ENCODE measurements at places on chromosomes 16 and 17.

DNA sequence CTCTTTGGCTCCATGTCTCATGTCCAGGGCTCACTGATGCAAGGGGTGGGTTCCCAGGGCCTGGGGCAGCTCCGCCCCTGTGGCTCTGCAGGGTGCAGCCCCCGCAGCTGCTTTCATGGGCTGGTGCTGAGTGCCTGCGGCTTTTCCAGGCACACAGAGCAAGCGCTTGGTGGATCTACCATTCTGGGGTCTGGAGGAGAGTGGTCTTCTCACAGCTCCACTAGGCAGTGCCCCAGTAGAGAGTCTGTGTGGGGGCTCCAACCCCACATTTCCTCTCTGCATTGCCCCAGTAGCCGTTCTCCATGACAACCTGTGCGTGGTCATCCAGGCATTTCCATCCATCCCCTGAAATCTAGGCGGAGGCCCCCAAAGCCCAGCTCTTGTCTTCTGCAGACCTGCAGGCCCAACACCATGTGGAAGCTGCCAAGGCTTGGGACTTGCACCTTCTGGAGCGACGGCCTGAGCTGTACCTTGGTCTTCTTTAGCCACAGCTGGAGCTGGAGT is 5.2 kb downstream of the IL32 start:
- no peak for DNase-seq

DNA sequence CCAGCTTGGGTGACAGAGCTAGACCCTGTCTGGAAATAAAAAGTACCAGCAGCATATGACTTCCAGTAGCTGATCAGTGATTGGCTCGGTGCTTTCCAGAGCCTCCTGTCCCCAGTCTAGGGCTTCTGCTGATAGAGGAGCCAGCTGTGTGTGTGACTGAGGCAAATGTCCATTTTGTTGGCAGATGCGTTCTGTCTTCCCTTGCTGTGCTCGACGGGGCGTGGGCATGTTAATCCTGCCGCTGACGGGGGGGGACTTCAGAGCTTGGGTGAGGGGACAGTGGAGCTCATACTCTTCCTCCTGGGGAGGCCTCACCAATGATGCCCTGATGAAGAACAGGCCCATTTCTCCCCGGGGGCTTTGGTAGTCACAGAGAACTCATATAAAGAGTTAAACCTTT is 14.6 kb downstream of the KCTD2 start:
- DNase-seq = no peak

DNA sequence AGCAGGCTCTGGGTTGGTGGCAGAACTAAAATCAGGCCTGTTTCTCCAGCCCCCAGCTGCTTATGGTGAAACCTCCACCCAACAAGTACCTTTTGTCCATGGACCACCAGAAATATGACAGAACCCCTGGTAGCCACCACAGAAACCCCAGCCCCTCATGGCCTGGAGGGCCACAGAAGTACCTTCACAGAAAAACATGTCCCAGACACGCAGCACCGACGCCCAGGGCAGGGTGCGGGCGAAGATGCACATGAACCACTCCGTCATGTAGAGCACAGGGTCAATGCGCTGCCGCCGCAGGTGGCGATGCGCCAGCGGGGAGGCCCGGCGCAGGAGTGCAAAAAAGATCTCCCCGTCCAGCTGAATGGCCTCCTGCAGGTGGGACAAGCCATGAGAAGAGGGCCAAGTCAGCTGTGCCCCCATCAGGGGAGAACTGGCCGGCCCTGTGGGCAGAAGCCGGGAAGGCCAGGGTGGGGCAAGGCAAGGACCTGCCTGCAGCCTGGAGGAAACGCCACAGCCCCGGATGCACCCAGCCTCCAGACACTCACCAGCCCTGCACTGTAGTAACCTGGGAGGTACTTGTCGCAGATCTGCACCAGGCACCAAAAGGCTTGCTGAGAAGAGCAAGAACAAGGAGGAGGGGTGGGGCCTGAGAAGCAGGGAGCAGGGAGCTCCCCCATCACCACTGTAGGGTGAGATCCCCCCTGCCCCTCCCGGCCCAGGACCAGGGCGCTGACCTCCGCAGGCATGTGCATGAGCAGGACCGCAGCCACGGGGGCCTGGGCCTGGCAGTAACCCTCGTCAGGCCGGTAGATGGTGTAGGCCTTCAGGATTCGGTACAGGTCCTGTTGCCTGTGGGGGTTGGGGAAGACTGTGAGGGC is 4.1 kb upstream of the CD2BP2 start:
- no peak for DNase-seq

- DNase-seq = no peak
These were observed 15.0 kb upstream of the MT4 start for GRCh38 chr16:56549744-56550385.

DNA sequence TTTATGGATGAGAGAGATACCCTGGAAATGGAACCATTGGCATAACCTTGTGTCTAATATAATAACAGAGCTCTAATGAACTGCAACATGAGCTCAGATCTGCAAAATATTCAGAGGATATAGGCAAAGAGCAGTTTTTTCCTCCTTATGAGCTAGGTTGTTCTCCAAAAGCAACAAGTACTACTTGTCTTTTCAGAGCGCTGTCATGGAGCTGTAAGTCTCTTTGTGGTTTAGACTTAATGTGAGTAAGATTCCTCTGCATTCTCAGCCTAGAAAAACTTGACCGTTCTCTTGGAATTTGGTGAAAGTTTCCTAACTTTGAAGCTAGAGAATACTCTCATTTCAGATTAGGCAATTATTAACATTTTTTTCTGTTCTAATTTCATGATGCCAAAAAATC is 85.2 kb downstream of the FTO start:
- DNase-seq = peak; percentile 73

DNA sequence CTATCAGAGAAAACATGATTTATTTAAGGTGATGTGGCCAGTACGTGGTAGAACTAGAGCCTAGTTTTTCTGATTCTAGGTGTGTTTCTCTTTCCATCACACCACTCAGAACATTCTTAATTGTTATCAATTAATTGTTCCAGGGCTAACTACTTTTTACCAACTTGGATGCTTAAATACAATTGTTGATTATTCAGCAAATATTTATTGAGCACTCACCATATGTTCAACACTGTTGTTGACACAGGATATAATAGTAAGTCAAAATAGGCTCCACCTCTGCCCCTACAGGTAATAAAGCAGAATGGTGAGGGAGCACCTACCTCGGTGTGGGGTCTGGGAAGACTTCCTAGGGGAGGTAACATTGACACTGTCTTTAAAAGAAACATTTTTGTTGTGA is 16.1 kb downstream of the GNAO1 start:
- DNase-seq = no peak

DNA sequence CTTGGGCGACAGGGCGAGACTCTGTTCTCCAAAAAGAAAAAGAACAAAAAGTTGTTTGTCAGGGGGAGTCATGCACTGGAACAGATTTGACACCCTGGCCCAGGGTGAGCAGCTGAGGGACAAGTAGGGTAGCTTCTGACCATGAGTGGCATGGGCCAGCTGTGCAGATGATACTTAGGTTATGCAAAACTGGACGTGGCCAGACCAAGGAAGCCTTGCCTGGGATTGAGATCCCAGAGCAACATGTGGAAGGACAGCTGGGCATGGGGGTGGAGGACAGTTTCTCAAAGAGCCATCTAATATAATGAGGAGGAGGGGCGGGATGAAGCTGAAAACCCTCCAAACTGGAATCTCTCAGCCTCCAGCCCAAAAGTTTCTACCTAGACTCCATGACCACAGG is 19.6 kb upstream of the SLC35B1 start:
- no peak for DNase-seq

GRCh38 chr17:77456271-77456950 is 315.6 kb downstream of the SEC14L1 start:
- no peak for DNase-seq

GRCh38 chr17:73119631-73120030 is 27.1 kb upstream of the SLC39A11 start:
- DNase-seq = no peak

DNA sequence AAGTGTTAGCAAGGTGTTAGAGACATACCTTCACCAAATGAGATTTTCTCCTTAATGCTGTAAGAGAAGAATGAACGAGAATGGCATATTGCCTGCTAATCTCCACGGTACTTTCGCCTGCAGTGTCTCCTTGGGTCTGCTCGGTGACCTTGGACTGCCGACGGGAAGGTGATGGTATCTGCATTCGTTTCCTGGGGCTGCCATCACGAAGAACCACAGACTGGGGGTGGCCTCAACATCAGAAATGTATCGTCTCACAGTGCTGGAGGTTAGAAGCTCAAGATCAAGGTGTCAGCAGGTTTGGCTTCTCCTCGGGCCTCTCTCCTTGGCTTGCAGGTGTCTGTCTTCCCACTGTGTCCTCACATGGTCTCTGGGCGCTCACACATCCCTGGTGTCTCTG is 86.3 kb upstream of the TNRC6C start:
- no peak for DNase-seq

DNA sequence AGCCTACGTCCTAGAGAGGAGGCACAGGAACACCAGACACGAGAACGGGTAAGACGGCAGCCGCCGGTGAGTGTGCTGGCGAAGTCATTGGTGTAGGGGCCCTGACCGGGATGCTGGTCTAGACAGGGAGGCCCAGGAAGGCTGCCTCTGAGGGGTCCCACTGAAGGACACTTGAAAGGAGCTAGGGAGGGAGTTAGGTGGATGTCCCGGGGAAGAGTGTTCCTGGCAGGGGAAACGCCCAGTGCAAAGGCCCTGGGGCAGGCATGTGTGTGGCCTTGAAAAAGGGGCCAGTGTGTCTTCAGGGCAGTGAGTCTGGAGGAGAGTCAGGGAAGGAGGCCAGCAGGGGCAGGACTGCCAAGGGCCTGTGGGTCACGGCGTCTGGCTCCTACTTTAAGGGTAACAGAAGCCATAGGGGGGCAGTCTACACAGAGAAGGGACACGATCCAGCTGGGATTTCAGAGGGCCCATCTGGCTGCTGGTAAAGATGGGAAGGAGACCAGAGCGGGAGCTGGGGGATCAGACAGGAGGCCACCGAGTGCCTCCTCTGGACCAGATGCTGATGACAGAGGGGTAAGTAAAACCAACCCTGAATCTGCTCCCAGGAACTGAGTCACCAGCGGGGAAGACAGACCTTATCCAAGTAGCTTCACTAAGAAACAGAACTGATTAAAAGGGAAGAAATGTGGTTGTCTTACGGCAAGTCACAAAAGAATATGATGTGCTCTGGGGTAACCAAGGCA is 115.9 kb downstream of the LITAF start:
- no peak for DNase-seq

- no peak for DNase-seq
These were observed 27.8 kb downstream of the MARCHF10 start for GRCh38 chr17:62780269-62780668.

DNA sequence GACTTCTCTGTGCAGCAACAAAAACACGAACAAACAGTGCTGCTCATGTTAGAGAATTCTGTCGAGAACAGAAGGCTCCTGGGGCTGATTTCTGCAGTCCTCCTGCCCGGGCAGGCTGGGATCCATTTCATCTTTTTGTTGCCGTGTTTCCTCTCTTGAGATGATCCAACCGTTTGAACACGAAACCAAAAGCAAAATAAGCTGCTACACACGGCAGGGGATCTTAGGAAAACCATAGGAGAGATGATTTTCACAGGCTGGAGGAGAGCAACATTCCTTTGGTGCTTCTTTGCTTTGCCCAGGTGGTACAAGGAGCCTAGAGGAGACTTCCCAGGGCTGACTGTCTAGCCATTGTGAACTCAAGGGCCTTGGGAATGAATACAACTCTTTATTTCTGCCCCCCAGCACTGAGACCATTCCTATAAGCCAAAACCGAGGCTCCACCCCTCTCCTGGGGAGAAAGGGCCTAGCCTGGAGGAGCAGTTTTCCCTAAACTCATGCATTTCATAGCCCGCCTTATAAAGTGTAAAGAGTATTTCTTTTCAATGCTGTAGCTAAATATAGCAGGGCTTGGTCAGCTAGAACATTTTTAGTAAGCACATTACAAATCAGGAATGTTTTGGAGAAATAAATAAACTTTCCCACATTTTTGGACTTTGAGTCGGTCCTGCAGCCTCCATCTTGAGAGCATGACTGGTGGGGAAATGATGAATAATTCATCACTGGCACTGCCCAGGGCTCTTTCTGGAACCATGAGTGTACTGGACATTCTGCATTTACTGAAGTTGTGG is 7.7 kb downstream of the FOXL1 start:
- peak; percentile 89 for DNase-seq

DNA sequence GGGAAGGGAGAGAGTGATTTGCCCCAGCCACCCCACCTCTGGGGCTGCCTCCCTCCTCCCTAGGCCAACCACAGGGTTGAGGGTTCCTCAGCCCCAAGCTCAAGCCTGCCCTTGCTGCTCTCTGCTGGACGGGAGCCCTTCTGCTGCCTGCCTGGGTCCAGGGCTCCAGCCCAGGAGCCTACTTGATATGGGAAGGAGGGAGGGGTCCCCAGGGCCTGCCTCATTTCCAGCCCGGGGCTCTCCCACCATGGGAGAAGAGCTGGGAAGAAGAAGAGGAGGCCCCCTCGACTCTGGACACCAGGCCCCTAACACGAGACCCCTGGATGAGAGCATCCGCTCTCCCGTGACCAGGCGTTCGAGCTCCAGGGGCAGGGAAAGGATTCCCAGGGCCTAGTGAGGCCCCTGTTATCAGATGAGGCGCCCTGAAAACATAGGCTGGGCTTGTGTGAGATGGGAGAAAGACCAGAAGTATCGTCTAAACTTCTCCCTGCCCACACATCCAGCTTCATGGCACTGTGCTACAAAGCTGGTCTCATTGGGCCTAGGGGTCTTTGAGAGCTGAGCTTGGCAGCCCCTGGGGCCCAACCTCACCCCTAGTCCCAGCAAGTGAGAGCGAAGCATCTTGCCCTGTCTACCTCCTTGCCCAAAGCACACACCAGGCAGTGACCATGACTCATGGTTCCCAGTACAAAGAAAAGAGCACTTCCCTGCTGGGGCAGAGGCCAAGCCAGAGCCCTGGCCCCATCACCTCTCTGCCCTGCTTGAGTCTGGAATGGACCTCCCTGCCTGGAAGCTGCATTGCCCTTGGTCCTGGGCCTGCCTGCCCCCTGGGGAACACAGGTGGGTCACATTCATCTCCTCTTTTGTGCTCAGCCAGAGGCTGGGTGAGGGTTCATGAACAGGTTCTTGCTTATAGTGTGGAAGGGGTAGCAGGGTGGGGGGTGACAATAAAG is 987 bp downstream of the SLC16A5 start:
- no peak for DNase-seq

- DNase-seq = peak; percentile 16
These were observed 19.2 kb upstream of the CACNG4 start for GRCh38 chr17:66945147-66945835.

GRCh38 chr17:979539-980405 is at the start of gene NXN:
TSS of gene NXN (minus strand) at chr17:979776.
- no peak for DNase-seq

DNA sequence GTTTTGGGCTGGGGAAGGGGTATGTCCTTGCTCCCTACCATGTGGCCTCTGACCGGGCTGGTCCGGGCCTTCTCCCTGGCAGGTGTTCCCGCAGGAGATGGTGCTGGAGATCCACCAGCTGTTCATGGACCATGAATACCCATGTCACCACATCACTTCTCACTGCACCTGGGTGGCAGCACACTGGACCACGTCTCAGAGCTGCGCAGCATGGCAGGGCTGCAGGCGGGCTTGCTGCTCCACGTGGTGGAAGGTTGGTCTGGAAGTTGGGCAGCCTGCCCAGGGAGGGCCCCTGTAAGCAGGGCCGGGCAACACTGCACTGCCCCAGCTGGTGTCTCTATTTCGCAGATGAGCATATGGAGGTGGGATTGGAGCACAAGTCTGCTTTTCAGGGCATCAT is 169.5 kb upstream of the ZNF267 start:
- DNase-seq = no peak
